NCI-H1694 (cell line): ENCODE measurements at places on chromosomes 13 and 19.
A peak's percentile ranks its signal among the peaks of the same experiment; 100 is the strongest.

DNA sequence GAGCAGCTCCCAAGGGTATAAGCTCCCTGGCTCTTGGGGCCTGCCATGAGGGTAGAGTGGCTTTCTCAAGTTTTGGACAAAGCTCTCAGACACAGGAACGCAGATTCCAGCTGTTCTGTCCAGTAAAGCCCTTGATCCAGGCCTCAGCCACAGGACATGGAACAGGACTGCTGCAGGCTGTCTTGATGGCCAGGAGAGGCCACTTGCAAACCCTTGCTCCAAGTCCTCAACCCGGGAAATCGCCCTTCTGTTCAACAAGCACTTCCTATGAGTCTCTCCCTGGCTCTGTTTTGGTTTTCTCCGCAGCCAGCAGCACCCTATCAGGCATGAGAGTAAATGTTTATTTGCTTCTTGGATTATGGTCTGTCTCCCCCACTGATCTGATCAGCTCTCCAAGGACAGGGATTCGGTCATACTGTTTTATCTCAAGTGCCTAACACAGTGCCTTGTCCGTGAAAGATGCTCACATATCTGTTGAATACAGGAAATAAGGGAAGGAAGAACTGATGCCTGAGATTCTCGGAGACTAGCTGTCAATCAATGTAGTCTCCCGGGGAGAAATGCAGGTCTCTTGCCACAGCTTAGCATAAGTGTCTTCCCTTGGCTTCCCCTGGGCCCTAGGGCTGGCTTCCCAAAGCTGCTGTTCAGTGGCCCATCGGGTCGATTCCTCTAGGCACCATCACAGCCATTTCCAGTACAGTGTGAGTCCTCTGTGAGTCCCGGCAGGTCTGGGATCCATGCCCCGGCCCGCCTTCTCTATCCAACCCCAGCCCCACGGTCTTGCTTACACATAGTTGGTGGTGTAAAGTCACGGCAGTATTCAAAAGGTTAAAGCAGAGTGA, 90.8 kb downstream of the TSHZ3 start:
- DNase-seq: no peak

- no peak for DNase-seq
Observed at GRCh38 chr19:53552001-53552721, 14.2 kb downstream of the ZNF331 start.

GRCh38 chr19:19461671-19462622, 53.4 kb downstream of the TSSK6 start:
- DNase-seq: peak; percentile 36

DNA sequence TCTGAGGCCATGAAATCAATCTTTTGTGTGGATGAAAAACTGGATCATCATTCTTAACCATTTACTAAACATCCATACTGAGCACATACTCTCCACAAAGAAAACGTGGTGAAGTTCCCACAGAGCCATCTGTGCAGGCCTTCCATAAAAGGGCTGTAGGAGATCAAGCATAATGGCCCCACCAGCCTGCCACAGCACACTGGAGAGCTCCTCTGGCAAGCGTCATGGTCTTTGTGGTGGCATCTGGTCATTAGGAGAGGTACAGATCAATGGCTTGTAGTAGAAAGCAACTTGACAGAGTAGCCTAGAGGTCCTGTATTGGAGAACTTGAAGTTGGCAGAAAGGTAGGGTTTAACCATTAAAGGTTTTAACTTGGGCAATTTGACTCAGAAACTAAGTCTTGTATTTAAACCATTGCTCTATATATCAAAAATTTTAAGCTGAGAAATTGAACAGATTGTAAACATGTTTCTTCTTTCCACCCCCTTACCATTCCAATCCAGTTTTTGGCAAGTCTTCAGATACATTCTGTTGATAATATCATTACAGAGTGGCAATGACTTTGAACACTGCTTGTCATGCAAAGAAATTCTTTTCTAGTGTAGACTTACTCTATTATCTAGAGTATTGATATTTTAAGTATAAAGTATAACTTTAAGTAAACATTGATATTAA, 128.3 kb downstream of the LMO7 start:
- DNase-seq: peak; percentile 81

GRCh38 chr19:49348305-49349189, 13.3 kb downstream of the CD37 start:
- no peak for DNase-seq

GRCh38 chr13:41746259-41746658, 214.7 kb downstream of the VWA8 start:
- DNase-seq: no peak

DNA sequence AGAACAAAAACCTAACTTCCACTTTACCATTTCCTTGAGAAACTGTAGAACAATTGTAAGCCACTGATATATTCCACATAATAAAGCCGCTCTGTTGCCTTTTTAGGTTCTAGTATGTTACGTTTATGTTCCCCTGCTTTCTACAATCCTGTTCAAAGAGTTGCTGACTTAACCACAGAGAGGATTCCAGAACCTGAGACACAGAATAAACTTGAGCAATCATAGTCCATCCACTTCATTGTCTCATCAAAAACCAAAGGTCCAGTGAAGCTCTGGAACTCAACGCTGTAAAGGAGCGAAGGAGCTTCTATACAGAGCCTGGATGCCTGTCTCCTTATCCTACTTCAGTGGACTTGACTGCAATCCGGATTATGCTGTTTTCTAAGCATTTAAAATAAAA, 4.6 kb downstream of the STARD13 start:
- DNase-seq: no peak

DNA sequence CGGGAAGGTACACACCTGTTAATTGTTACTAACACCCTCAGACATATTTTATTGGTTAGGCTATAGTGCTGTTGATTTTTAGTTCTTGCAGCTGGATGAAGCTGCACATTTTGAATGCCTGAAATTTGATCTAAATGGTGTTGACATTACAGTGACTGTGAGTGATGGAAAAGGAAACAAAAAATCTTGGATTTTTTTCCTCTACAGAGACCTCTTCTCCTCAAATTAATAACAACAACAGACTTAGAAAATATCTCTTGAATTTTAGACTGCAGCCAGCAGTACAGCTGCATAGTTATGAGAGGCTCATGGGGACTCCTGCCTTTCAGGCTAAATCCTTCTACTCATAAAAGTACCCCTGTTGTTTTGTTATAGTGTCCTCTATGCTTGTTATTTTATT, 500.5 kb upstream of the SPRY2 start:
- DNase-seq: no peak

DNA sequence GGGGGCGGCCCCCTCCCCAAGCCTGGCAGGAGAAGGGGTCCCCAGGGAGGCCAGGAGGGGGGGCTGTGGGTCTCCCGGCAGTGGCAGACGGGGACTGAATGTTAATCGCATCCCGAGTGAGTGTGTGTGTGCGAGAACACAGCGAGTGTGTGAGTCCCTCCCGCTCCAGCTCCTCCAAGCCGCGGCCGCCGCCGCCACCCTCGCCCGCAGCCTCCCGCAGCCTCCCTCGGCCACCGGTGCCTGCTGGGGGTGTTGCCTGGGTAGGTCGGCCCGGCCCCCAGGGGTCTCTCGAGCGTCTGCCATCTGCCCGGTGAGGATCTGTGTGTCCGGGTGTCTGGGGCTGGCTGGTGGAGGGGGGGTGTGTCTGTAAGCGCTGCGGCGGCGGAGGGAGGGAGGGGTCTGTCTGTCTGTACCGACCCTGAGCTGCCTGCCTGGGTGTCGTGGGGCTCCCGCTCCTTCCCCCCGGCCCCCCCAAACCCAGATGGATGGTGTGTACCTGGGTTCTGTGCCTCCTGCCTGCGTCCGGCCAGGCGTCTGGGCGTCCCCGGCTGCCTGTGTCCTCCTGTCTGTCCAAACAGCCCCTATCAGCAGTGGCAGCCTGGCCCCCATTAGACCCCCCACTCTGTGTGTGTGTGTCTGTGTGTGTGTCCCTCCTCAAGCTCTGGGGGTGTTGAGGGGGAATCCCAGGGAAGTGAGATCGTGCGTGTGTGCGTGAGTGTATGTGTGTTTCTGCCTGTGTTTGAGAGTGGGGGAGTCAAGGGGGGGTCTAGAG, at the start of gene GRIN2D:
Gene GRIN2D, plus strand, starts transcription at position 110 of the 772 bp plus-strand sequence. CDS start 4,725 bp downstream, outside the sequence.
- DNase-seq: peak; percentile 31

DNA sequence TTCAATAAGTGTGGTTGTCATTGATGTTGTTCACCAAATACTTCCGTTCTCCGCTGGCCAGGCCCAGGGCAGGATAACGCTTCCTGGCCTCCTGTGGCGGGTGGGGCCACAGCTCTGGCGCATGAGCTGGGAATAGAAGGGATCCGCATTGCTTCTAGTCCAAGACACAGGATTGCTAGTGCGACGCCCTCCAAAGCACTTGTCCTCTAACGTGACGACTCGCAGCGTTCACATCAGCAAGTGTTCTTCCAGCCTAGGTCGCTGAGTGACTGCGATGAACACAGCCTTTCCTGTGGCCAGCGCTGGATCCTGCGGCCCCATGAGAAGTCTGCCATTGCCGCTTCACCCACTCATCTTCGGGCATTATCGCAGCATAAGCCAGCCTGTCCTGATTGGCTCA, 39.4 kb downstream of the VSTM2B start:
- no peak for DNase-seq

- no peak for DNase-seq
Observed at GRCh38 chr19:6967967-6968366, 53.3 kb downstream of the MBD3L2B start.

DNA sequence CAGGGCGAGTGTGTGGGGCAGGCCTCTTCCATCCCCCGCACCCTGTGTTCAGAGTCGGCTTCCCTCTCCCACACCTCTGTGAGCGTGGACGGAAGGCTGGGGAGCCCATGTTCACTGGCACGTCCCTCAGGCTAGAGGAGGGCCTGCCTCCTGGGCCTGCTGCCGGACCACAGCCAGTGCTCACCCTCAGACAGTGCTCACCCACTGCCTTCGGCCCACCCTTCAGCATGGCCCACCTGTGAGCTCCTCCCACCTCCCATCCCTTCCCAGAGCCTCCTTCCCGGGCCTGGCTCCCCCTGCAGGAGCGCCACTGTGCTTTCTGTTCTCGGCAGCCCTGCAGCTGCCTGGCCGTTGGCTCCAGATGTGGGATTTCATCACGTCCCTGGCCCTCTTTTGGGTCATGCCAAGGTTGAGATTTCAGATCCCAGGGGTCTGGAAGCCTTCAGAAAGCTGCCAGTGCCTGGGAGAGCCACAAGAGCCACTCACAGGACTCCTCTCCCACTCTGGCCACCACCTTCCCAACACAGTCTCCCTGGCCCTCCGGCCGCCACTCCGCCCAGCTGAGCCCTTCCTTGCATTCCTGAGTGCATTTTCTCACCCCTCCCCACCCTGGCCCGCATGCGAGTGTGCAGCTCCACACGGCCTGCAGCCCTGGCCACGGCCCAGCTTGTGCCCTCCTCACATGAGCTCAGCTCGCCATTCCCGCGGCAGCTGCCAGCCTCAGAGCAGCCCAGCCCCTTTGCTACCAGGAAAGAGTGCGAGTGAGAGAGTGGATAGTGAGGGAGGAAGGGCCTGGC, 25.3 kb downstream of the CAPN12 start:
- DNase-seq: no peak

GRCh38 chr13:31824705-31825517, 85.6 kb downstream of the RXFP2 start:
- DNase-seq: no peak

DNA sequence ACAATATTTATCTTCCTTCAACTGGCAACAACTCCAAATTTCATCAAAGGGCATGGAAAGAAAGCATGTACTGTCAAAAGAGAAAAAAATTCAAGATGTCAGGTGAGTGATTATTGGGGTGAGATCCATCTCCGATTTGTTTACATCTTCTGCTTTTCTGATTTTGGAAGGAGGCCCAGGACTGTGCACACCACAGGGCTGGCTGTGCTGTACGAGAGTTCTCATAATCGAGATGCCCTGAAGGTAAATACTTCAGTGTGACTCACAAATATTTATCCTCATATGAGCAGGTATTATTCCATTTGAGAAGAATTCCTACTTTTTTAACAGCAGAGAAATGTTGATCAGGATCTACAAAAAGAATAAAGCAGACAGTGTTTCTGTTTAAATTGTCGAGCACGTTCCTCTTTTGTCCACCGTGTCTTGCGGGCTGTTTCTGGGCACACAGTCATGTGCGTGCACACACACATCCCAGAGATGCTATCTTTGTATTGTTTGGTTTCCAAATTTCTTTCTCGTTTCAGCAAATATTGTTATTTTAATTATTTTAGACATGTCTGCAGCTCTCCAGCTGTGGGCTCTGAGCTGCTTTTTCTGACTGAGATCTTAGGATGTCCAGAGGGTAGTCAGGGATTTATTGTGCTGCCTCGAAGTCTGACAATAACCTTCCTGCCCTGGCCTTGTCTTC, 103.8 kb downstream of the KL start:
- no peak for DNase-seq

- no peak for DNase-seq
Observed at GRCh38 chr13:102441085-102441484, 39.2 kb upstream of the FGF14 start.

GRCh38 chr19:42468273-42468796, 25.6 kb upstream of the CXCL17 start:
- DNase-seq: no peak

DNA sequence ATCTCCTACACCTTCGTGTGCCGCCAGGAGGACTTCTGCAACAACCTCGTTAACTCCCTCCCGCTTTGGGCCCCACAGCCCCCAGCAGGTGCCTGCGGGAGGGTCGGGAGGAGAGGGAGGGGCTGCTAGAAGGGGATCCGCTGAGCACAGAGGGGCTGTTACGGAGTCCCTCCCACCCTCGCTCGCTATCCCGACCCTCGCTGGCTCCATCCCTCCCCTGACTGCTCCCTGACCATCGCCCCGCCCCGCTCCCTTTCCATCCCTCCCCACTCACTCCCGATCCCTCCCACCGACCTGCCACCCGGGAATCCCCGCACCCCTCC, 780 bp downstream of the CD177 start:
- DNase-seq: no peak

DNA sequence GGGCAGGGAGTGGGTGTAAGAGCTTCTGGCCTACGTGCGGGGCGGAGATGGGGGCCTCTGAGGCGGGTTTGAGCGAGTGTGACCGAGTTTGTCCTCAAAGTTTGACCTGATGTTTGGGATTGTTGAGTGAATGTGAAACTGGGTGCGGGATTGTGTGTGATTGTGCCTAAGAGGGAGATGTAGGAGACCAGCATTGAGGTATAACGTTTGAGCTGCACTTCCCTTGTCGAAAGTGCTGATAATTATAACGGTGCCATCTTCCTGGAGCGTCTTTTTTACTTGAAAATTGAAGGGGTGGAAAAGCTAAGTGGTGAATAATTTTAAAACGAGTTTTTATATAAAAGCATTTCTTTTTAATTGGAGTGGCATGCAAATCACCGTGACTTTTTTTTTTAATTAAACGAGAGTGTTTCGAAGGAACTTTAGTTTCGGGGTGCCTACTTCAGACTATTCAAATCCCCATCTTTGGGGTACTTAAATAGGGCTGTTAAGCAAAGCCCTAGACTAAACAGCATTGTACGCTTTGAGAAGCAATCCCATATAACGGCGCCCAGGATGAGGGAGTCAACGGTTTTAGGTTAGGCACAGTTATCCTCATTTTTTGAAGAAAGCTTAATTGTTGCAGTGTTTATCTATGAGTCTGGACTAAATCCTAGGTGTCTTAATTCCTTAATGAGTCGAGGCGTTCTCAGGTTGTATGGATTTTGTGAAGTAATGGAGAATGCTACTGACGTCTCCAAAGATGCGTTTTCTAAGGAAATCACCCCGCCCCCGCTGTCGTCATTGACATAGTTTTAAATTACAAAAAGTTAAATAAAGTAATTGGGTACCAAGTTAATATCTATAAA, 594 bp downstream of the ZNF146 start:
- DNase-seq: no peak
